ENCODE measurements at places on chromosomes 2 and 18. TPM values are rescaled to one million over a fixed set of nuclear protein-coding genes. Genes with fewer than 3 reads are reported as not detected.

DNA sequence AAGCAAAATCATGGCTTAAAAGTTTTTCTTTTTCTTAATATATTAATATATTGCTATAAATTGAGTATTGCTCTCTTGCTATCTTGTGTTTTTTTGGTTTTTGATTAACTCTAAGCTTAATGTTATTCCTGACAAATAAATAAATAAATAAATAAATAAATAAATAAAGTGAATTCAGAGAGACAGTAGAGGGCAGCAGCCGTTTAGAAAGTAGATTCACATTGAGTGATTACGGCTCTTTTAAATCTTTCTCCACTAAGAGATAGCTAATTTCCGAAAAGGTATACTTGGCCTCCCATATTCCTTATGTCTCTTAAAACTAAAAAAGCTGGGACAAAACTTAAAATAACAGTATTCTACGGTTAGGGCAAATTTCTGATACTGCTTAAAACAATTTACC lies 34.3 kb downstream of the MSH2 start:
- H3K36me3 ChIP-seq = peaks cover 8% of the 10 kb centered on the region
- no peak overlapping the region for H3K4me3 ChIP-seq
- no peaks in the 10 kb centered on the region for H3K4me1 ChIP-seq
- peaks cover 2% of the 10 kb centered on the region for H3K27me3 ChIP-seq

Gene NFE2L2
- total RNA-seq = 51.4 TPM

Gene CRYGD
- total RNA-seq = 0.76 TPM

Gene CTAGE1
- not detected for total RNA-seq

- H3K27me3 ChIP-seq = peaks cover 2% of the 10 kb centered on the region
- DNase-seq = no peak
- no peak overlapping the region for H3K27ac ChIP-seq
- H3K36me3 ChIP-seq = no peaks in the 10 kb centered on the region
These were observed 20.9 kb downstream of the BCL2 start for GRCh38 chr18:63298400-63299365.

GRCh38 chr2:121283670-121284462 lies 1.1 kb downstream of the TFCP2L1 start:
- no peak overlapping the region for H3K27ac ChIP-seq
- peaks cover 12% of the 10 kb centered on the region for H3K27me3 ChIP-seq
- peak overlapping the region; percentile 80 for H3K4me3 ChIP-seq
- peaks cover 12% of the 10 kb centered on the region for H3K4me1 ChIP-seq
- no peak for DNase-seq
- H3K36me3 ChIP-seq = no peaks in the 10 kb centered on the region

Gene LYG1
- total RNA-seq = 1.2 TPM

- no peak overlapping the region for H3K4me3 ChIP-seq
- no peak for DNase-seq
- no peaks in the 10 kb centered on the region for H3K36me3 ChIP-seq
- H3K4me1 ChIP-seq = peaks cover 3% of the 10 kb centered on the region
These were observed 84.0 kb downstream of the SPP2 start for GRCh38 chr2:234134496-234134895.

DNA sequence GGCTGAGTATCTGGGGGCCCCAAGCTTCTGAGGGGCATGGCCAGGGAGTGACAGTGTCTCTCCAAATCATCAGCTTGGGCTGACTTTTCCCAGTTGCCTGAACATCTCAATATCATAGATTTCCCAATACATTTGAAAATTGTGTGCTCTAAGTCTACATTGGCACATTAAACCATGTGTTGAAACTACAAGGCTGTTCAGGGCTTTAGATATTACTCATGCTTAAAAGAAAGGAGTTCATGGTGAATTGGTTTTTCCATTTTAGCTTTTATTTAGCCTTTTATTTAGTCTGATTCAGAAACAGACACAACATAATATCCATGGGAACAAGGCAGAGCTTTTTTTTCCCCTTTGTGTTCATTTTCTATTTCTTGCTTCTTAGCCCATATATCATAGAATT lies 49.9 kb upstream of the GALR1 start:
- H3K4me3 ChIP-seq = no peak overlapping the region
- H3K27ac ChIP-seq = no peak overlapping the region
- H3K27me3 ChIP-seq = no peaks in the 10 kb centered on the region
- peaks cover 5% of the 10 kb centered on the region for H3K36me3 ChIP-seq
- DNase-seq = no peak

Gene UGT1A1
- total RNA-seq = not detected

Gene CYP26B1
- 9.7 TPM for total RNA-seq

DNA sequence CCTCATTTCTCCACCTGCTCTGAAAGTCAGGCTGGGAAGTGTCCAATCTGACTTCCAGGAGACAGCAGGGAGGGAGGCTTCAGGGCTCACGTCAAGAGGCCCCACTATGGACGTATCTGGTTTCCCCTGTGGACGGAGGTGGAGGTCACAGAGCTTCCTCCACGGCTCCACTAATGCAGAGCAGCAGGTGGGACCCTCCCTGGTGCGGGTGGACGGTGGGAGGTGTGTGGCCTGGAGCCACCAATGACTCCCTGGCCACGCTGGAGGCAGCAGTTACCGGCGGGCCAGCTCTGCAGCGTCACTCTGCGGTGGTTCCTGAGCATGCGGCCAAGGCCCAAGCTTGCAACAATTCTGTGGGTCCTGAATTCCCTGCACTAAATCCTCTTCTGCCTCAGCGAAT lies 9.0 kb downstream of the CRACDL start:
- no peaks in the 10 kb centered on the region for H3K36me3 ChIP-seq
- DNase-seq = no peak
- no peak overlapping the region for H3K27ac ChIP-seq
- H3K4me3 ChIP-seq = no peak overlapping the region

- no peak for DNase-seq
- H3K4me3 ChIP-seq = no peak overlapping the region
- H3K4me1 ChIP-seq = no peaks in the 10 kb centered on the region
- no peaks in the 10 kb centered on the region for H3K27me3 ChIP-seq
These were observed 109.6 kb downstream of the APOB start for GRCh38 chr2:20934236-20934635.

DNA sequence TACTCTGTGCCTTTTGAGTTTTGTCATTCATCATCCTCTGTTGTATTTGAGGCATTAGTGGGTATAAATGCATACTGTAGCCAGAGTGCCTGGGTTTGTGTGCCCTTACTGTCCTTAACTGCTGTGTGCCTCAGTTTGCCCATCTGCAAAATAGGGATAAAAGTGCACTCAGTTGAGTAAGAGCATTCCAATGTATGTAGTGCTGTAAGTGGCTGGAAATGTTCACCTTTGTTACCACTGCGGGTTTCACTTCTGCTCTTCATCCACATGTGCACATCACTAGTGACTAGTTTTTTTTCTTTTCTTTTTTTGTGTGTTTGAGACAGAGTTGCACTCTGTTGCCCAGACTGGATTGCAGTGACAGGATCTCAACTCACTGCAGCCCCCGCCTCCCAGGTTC lies 39.9 kb downstream of the PLEKHB2 start:
- peaks cover 3% of the 10 kb centered on the region for H3K27me3 ChIP-seq
- peaks cover 20% of the 10 kb centered on the region for H3K4me1 ChIP-seq
- H3K27ac ChIP-seq = no peak overlapping the region
- H3K4me3 ChIP-seq = no peak overlapping the region
- no peak for DNase-seq

GRCh38 chr2:128003463-128003862 lies 24.4 kb downstream of the SAP130 start:
- H3K27ac ChIP-seq = no peak overlapping the region
- H3K27me3 ChIP-seq = no peaks in the 10 kb centered on the region
- H3K36me3 ChIP-seq = no peaks in the 10 kb centered on the region
- H3K4me1 ChIP-seq = no peaks in the 10 kb centered on the region

- H3K27me3 ChIP-seq = no peaks in the 10 kb centered on the region
- no peak for DNase-seq
- no peak overlapping the region for H3K4me3 ChIP-seq
- H3K27ac ChIP-seq = no peak overlapping the region
- no peaks in the 10 kb centered on the region for H3K36me3 ChIP-seq
- H3K4me1 ChIP-seq = peaks cover 18% of the 10 kb centered on the region
These were observed 39.0 kb downstream of the B4GALT6 start for GRCh38 chr18:31645411-31645810.

- peak overlapping the region; percentile 84 for H3K27ac ChIP-seq
- no peaks in the 10 kb centered on the region for H3K36me3 ChIP-seq
- peak; percentile 56 for DNase-seq
- no peaks in the 10 kb centered on the region for H3K27me3 ChIP-seq
These were observed 48.4 kb downstream of the LRP1B start for GRCh38 chr2:142082368-142082767.

DNA sequence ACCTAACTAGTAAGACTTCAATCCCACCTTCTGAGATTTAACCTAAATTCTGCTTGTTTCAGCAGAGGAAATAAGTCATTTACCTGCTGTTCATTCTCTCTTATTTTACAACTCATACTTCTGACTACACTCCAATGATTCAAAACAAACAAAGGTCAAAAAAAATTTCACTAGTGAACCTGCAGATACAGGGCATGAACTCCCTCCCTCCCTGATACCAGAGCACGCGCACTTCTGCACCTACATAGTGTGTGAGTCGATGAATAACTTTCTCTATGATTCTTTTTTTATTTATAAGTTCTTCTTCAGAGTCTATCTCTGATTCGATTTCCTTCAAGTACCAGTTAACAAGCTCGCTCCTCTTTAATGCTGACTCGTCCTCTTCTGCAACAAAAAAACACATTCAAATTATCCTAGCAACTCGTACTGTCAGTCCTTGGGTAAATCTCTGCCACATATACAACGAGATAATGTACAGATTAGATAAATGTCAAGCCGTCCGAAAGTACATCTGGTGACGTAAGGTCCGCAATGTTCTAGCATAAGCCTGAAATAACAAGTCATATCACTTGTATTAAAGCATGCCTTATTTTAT lies 7.4 kb upstream of the LCT start:
- no peak overlapping the region for H3K27ac ChIP-seq
- peaks cover 12% of the 10 kb centered on the region for H3K4me1 ChIP-seq
- H3K27me3 ChIP-seq = no peaks in the 10 kb centered on the region
- H3K4me3 ChIP-seq = no peak overlapping the region
- DNase-seq = no peak

DNA sequence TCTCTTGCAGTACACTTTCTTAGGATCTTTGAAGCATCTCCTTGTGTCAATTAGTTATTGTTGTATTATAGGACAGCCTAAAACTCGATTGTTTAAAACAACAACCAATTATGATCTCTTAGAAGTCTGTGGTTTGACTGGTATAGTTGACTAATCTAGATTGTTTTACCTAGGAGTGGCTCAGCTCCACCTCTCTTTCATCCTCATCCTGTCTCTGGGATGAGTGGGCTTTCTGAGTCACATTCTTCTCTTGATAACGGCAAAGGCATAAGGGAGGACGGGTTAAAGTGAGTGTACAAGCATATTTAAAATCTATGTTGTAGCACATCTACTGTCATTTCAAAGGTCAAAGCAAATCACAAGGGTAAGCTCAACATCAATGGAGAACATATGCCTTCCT lies 102.3 kb upstream of the GULP1 start:
- no peak overlapping the region for H3K4me3 ChIP-seq
- H3K27ac ChIP-seq = no peak overlapping the region
- no peaks in the 10 kb centered on the region for H3K4me1 ChIP-seq
- no peaks in the 10 kb centered on the region for H3K36me3 ChIP-seq
- no peaks in the 10 kb centered on the region for H3K27me3 ChIP-seq
- no peak for DNase-seq

DNA sequence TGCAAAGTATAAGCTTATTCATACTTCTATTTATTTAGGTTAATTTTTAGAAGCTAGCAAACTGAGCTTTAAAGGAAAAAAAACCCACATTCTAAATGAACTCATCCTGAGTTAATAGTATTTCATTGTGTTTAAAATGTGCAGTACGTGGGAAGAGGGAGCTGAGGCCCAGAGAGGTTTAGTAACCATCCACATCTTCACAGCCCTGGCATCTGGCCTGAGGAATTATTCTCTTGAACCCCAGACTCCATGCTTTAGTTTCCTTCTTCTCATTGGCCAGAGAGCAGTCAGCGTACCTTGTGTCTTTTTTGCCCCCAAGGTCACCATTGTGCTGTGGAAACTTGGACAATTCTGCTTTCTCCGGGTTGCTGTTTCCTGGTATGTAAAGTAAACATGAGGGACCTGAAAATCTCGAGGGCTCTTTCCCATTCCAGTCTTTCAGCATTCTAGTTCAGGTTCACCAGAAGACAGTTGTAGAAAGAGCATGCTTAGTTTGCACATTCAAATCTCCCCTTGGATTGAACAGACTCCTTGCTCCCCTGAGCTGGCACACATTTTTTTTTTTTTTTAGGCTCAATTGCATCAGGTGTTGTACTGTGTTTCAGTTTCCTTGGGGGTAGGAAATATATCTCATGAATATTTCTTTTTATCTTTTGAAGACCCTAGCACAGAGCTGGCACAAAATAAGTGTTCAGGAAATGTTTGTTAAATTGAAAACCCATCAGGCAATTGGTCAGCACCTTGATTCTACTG lies 81.4 kb downstream of the MYCN start:
- no peak for DNase-seq
- H3K27me3 ChIP-seq = no peaks in the 10 kb centered on the region
- H3K4me3 ChIP-seq = no peak overlapping the region
- H3K36me3 ChIP-seq = no peaks in the 10 kb centered on the region
- H3K27ac ChIP-seq = no peak overlapping the region

DNA sequence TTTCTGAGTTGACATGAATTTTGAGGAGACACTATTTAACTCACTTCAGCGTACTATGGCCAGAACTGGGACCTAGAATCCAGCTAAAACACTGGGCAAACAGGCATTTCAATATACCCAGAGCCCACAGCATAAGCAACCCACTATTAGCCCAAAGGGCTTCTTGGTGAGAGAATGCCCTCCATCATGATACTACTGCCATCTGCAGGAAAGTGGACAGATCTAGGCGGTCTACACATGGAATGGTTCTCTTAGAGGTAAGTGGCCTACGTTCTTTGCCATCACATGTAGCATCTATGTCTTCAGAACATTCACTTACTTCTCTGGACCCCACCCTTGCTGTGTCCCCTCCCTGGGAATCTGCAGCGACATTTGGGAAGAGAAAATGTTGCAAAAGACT lies 181.3 kb upstream of the LINC00305 start:
- H3K27me3 ChIP-seq = no peaks in the 10 kb centered on the region
- no peaks in the 10 kb centered on the region for H3K36me3 ChIP-seq
- H3K27ac ChIP-seq = no peak overlapping the region
- H3K4me1 ChIP-seq = peaks cover 16% of the 10 kb centered on the region
- DNase-seq = no peak
- H3K4me3 ChIP-seq = no peak overlapping the region

DNA sequence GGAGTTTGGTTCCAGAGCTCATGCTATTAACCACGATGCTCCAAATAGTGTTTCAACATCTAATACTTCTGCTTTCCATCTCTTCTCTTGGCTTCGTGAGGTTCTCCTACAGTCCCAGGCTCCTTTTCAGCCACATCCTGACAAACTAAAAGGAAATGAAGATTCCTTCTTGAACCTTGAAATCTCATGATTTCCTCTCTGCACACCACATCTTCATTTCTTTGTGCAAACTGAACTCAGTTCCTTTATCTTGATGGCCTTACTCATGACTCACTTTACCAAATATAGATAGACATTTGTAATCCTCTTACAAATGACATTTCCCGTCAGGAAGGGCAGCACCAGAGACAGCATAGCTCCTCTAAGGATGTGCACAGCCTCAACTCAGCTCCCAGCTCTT lies 50.0 kb upstream of the ITGA4 start:
- DNase-seq = no peak
- H3K27ac ChIP-seq = no peak overlapping the region
- peaks cover 33% of the 10 kb centered on the region for H3K4me1 ChIP-seq
- no peak overlapping the region for H3K4me3 ChIP-seq
- peaks cover 18% of the 10 kb centered on the region for H3K36me3 ChIP-seq
- H3K27me3 ChIP-seq = peaks cover 3% of the 10 kb centered on the region
